ENCODE measurements at places on chromosomes 16 and 17.

DNA sequence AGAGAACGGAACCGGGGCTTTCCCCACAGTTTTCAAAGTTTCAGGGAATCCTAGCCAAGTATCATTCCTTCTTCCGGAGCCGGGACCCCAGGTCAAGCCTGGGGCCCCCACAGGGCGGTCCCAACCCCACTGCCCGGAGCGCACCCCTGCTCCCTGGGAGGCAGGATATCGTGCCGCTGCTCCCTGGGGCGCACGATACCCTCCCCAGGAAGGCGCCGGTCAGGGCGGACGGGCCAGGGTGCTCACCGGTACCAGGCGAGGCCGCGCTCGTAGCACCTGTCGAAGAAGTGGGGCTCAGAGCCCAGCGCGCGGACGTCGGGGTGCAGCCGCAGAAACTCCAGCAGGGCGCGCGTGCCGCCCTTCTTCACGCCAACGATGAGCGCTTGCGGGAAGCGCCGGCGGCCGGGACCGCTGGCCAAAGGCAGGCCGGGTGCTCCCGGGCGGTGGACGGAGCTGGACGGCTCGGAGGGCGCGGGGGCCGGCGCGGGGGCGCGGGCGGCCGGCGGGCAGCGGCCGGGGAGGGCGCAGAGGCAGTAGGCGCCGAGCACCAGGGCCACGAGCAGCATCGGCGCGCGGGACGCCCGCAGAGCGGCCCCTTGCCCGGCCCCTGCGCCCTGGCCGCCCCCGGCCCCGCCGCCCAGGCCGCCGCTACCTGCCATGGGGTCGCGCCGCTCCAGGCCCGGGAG lies 407 bp downstream of the HS3ST6 start:
- DNase-seq = no peak

- DNase-seq = no peak
These were observed 4.6 kb upstream of the C17orf99 start for GRCh38 chr17:78141437-78142118.

- DNase-seq = peak; percentile 82
These were observed 34.1 kb upstream of the SLC38A10 start for GRCh38 chr17:81328978-81329926.

DNA sequence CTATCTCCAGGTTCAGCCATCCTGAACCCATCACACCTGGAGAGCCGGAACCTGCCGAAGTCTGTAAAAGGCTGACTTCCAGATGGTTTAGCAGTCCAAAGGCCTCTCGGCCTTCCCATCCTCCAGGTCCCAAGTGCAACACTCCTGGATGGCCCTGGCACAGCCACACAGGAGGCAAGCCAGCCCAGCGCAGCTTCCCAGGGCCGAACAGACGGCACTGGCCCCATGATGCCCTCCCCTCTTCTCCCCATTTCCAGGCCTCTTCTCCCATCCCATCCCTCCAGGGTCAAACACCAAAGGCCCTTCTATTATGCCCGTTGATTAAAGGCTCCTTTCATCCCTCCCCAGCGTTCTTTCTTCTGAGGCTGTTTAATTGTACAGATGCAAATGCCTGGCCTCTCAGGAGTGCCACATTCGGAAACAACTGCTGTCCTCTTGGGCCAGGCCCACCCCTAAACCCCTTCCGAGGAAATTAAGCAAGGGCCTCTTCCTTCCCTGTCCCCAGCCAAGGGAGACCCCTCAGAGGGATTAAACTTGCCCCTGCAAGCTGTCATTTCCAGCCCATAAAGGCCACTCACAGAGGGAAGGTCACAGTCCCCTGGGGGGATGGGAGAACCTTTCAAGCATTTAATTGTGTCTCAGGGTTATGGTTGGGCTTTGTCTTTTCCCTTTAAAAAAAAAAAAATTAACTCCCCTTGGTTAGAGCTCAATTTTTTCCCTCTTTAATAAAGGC lies 30.8 kb downstream of the AXIN2 start:
- no peak for DNase-seq

DNA sequence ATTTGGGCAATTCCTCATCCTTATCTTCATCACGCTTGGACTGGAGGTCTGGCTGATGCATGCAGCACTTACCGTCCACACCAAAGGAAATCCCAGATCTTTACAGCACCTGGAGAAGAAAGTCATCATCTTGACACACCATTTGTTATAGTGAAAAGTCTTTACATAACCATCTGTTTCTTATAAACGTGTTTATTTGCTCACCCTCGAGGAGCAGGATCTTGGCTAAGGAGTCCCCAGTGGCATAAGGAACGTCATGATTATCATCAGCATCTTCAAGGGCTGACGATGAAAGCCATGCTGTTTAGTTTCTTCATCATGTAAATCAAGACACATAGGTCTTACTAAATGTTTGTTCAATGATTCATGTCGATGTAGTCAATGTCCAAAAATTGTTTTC lies 248.8 kb upstream of the ELAC2 start:
- DNase-seq = no peak

DNA sequence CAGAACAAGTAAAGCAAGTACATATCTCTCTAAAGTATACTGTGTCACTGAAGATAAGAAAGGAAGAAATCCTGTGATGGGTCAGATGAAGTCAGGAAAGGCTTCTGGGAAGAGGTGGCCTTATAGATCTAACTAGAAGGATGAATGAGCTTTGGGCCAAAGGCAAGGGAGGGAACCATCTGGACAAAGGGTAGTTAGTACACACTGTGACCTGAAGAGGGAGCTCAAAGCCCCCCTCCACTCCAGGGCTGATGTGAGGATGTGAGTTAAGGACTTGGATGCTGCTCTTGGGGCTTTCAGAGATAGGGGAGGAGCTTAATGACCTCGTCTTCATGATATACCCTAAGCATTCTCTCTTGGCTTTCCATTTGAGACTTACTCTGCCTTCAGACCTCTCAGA lies 185.3 kb upstream of the CACNG3 start:
- no peak for DNase-seq

- no peak for DNase-seq
These were observed 32.6 kb downstream of the CNTNAP4 start for GRCh38 chr16:76309639-76310335.

DNA sequence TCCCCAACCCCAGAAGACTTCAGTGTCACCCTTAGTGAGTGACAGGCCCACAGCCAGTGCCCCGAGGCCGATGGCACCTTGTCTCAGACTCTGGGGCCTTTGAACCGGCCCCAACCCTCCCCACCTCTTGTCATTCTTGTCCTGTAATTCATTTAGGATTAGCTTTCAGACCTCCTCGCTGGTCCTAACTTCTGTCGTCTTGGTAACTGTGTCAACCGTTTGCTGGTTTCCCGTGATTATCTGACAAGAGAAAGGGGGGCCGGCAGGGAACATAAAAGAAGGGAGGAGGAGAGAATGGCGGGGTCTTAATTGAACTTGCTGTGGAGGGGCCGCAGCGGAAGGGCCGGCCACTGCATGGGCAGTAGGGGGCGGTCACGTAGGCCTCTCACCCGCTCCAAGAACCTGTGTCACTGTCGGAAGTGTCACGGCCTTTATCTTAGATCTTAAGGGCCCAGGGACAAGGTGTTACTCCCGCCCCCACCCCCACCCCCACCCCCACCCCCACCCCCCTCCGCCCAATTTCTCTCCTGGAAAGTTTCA lies 46.5 kb upstream of the GSE1 start:
- DNase-seq = no peak

- no peak for DNase-seq
These were observed 26.6 kb downstream of the MRC2 start for GRCh38 chr17:62653826-62654761.

DNA sequence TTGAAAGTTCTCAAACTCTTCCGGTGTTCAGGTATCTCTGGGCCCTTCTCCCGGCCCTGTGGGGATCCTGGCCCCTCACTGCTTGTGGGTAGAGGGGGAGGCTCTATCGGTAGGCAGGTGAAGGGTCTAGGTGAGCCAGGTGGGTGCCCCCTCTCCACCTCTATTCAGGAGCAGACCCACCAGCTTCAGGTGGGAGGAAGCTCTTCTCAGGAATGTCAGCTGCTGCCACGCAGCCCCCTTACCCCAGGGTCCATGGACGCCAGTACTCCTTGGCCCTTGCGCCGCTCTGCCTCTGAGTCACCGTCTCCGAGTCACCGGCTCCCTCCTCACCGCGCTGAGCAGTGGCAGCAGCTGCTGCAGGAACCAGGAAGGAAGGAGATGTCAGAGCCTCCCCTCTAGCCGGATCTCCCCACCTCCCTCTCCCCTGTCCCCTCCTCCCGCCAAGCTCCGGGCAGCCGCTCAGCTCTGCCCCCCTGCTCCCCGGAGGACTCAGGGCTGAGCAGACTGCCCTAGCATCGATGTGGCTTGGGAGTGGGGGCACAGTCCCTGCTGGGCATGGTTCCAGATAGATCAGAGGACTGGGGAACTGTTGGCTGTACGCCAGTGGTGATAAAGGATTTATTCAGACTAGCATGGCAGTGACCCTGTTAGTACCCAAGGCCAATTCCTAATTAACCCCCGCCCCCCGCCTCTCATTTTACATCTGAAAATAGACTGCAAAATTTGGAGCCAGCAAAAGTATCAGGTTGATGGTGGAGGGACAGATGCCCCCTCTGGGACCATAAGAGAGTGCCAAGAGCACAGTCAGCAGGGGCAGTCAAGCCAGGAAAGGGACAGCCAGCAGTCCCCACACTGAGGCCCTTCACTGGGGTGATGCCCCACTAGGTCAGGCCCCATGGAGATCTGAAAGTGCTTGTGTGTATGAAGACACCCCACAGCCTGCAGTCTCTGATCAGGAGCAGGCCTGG lies at the start of gene OSBPL7:
OSBPL7 (minus strand) TSS at position 371 of the 968 bp plus-strand sequence. CDS start 1,516 bp downstream, outside the sequence.
- DNase-seq = peak; percentile 89

GRCh38 chr17:80892900-80893603 lies 98.6 kb upstream of the CHMP6 start:
- peak; percentile 98 for DNase-seq

GRCh38 chr17:50344731-50345365 lies 1.1 kb upstream of the XYLT2 start:
- DNase-seq = no peak

DNA sequence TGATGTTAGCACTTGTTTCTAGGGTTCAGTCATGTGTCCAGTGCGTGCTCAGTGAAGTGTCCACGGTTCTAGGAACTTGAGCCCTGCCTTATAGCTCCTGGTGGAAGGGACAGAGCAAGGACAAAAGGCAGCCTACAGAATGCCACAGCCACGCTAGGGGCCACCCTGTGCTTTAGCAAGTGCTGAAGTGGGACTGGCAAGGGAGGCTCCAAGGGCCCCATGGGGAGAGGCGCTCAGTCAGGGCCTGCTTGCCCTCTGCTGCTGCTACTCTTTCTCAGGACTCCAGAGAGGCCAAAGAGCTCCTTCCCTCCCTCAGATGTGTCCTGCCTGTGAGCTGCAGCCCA lies 6.8 kb downstream of the NT5C start:
- DNase-seq = no peak

GRCh38 chr17:80397034-80397387 lies 18.0 kb upstream of the ENDOV start:
- no peak for DNase-seq

- no peak for DNase-seq
These were observed 98.2 kb downstream of the ADAMTS18 start for GRCh38 chr16:77336637-77337036.

DNA sequence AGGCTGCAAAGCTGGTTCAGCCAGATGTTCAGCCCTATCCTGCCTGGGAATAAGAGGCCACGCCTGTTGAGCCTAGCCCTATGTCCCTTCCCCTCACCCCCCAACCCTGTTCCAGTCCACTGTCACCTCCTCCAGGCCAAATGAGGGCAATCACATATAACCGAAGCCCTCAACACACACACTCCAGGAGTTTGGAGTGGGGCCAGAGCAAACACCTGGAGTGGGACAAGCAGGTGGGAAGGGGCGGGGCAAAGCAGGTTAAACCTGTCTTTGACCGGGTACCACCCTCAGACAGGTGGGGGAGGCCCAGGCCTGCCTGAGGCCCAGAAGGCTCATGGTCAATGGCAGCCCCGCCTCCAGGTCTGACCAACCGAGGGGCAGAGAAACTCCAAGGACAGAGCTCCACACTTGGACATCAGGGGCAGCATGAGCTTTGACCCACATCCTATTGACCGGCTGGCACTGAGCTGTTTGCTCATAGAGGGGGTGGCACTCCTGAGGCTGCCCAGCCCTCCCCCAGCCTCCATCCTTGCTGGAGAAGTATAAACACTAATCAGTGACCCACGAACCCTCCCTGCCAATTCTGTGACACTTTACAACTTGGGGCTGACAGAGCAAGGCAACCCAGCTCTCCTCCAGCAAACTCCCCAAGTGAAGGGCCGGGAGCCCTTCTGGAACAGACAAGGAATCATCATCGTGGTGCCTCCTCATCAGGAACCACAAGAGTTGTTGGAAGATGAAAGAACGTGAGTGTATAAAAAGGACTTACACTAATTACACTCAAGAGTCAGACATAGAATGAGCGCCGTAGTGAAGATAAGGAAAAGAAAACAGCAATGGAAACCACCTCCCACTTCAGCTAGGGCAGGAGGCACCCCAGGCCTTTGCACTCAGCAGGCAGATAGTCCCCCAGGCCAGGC lies 1.5 kb downstream of the ESRP2 start:
- DNase-seq = peak; percentile 13

GRCh38 chr17:7323731-7324437 lies 5.3 kb downstream of the NEURL4 start:
- DNase-seq = no peak

DNA sequence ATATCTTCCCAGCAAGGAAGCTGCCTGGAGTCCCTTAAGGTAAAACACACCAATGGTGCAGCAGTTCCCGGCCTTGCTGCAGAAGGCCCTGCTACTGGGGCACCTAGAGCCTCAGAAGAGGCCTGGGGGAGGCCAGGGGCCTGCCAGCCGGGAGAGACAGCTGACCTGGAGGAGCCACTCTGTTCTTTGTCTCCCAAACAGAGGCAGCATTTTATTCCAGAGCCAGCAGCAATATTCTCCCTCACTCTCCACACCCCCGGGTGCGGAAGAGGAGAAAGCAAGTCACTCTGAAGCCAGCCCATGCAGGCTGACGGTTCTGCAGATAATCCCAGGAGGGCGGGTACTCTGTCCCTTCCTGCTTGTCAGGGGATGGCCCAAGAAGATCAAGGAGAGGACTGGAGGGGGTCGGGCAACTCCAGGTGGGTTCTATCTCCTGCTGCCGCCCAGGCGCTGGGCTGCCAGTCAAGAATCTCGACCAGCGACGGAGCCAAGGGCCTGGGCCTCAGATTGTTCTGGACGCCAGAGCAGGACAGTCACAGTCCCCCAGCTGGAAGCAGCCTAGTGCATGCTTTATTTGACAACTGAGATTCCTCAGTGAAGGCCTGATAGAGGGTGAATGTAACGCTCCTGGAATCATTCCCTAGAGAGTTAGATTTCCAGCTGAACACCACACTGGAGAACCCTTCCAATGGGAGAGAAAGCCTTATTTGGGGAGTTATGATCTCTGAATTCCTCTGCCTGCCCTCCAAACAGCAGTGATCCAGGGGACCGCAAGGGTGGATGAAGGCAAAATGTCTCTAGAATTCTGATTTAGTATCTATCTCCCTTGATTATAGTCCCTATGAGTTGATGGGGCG lies 1.1 kb upstream of the KIFC3 start:
- DNase-seq = no peak

GRCh38 chr16:67237396-67238277 lies 9.6 kb downstream of the FHOD1 start:
- no peak for DNase-seq

- peak; percentile 71 for DNase-seq
These were observed at the start of gene MLKL for GRCh38 chr16:74700438-74701225. TSS of gene MLKL (minus strand) at chr16:74700862. CDS start at chr16:74695757, 5,105 bp downstream.

- no peak for DNase-seq
These were observed 34.1 kb downstream of the WDR45B start for GRCh38 chr17:82614095-82614631.
